Thymus (tissue), 14 donors: ENCODE measurements at places on chromosomes 2 and 18.

DNA sequence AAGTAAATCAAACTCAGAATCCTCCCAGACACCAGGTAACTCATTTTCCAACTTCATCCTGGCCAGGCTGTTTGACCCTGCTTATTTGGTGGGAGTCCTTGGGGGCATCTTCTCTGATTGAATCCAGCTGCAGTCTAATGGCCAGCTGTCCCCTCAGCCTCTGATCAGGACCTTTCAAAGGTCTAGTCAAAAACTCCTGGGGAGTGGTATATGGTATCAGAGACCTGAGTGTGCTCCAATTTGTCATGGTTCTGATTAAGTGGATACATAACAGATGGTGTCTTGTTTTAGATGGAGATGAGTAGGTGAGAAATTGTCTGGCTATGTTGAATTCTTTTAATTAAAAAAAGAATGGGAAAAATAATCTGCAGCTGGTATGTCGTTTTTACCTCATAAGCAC lies 842.6 kb upstream of the ACVR2A start:
- DNase-seq: no peak

DNA sequence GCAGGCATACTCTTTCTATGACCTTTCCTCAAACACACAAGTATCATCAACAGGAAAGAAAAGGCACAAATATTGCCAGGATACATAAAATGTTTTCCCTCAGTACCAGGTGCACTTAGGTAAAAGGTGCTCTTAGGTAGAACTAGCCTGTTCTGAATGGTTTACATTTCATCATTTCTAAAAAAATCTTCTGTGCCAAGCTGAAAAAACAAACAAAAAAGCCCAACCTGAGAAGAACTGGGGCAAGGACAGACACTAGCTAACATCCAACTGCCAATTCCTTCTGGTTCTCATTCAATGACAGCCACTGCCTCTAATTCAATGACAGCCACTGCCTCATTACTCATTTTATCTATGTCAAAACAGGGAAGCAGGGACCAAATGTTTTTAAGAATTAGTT lies 68.5 kb downstream of the SPIRE1 start:
- no peak for DNase-seq

- DNase-seq: no peak
Measured at GRCh38 chr2:3563521-3563976, 5.4 kb upstream of the RNASEH1 start.

- DNase-seq: no peak
Measured at GRCh38 chr18:39019989-39020388, 1454.4 kb upstream of the CELF4 start.

DNA sequence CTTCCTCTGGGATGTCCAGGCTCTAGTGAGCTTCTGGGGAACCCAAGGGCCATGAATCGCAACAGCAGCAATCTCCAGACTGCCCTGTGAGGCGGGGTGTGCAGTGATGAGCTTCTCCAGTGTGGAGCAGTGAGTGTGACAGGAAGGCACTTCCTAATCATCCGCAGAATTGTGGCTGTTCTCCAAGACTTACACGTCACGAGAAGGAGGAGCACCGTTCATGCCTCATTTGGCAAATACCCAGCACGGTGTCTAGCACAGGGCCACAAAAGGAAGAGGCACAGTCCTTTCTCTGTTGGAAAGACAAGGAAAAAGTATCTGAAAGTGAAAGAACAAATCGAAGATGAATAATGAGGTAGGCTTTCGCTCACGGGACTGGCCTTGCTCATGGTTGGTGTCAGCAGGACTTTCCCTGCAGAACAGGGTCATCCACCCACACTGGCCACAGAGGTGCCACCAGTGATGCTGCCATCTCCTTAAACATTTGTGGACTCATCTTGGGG lies 125.1 kb upstream of the HAAO start:
- no peak for DNase-seq

- DNase-seq: no peak
Measured at GRCh38 chr2:38122344-38122743, 46.4 kb upstream of the CYP1B1 start.
